ENCODE measurements at places on chromosomes 7 and 10. TPM values are rescaled to one million over a fixed set of nuclear protein-coding genes. Genes with fewer than 3 reads are reported as not detected.
A peak's percentile ranks its signal among the peaks of the same experiment; 100 is the strongest.

DNA sequence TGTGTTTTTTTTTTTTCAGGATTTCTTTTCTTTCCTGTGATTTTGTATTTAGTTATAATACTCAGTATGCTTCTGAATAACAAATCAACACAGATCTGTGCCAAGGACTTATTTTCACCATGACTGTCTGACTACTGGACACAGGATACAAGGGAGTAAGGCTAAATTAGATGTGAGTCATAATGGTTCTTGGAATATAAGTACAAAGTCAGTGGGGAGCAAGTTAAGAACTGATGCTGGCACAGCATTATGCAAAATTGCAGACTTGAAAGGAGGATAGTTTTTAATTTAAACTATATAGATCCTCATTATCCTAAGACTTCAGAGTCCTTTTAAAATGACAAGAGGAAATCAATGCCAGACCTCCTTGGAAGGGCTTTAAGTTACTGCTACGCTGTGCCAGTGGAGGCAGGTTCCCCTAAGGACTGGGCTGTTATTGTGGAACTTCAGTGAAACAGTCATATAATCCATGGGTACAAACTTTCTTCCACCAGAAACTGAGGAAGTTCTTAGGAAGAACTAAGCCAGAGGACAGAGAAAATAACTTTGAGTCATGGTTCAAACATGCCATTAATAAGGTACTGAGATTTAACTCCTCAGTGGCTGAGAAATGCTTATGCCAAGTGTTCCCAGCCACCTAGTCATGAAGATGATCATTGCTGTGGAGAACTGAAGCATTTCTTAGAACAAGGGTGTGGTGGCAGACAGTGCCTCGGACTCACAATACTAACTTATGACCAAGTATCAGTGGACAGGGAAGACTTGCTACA lies 531.2 kb downstream of the HTR7 start:
- DNase-seq = peak; percentile 97

DNA sequence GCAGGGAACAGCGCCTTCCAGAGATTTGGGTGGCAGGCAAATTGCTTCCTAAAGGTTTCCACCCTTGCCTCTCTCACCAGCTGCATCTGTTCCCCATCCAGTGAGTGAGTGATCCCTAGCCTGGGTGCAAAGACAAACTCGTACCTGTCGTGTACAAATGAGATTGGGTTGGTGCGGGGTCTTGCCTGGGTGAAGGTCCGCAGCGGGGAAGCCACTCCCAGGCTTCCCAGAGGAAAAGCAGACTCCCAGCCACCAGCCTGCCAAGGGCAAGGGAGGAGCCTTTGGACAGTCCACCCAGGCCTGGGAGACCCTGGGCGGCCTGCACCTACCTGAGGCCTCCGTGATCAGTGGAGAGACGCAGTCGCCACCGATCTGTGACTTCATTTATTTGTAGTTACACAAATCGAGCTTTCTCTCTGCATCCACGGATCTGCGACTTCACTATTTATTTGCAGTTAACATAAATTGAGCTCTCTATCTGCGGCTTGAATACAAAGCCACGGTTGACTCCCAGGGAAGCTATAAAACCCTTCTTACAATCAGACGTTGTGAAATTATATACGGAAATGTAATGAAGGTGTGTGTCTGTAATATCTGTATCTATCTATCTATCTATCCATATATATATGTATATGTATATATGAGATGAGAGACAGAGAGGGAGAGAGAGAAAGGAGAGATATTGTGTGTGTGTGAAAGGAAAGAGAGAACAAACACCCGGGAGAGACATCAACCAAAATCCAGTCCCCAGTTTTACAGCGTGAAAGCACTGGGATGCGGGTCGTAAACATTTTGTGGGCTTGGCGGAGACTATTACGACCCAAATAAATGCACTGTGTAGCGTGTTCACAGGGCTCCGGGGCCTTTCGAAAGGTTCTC lies 3.0 kb upstream of the HOXA7 start:
- no peak for DNase-seq

DNA sequence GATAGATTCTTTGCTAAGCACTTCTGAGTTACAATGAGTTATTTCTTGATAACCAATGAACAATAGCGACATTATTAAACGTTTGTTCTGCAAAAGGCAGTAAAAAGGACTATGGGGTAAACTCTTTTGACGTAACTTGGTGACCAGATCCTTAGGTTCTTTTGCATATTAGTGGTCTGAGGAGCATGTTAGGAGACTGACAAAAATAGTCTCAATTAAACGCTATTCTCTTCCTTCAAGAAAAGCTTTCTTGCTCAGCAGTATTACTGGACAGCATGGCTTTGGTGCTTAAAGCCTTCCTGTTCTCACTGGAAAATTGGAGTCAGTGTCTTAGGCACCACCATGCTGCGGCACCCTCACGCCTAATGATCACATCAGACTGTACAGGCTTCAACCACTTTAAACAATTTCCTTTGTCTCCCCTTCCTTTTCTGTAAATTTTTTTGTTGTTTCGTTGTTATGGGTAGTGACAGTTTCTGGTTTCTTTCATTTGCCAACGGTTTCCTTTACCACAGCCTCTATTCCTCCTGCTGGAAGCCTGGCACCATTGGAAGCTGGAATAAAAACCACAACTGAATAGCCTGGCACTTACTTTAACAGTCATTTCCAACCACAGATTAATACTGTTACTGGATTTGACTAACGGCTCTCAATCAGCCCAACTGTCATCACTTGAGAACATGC lies 49.2 kb upstream of the FAM133B start:
- DNase-seq = no peak

DNA sequence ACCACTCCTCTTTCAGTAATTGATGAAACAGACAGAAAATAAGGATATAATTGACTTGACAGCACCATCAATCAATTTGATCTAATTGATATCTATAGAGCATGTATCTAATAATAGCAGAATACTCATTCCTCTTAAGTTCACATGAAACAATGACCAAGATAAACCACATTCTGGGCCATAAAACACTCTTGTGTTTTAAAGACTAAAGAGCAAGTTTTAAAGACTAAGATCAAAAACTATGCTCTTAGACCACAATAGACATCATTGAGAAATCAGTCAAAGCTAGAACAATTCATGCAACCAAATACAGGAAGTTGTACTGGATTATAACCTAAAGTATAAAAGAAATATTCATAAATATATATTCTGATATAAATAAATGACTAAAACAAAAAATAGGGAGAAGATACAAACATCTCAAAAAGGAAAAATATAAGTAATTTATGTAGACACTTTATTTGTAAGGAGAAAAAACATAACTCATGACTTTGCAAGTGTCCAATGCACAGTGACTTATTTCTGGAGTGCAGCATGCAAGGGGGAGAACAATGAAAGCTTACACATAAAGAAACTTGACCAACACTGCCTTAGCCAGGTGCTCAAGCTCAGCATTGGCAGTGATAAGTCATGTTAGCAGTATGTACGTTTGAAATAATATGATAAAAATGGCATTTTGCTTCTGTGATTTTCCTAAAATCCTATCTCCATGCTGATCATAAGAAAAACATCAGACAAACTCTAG lies 312.7 kb upstream of the IGFBP3 start:
- no peak for DNase-seq

DNA sequence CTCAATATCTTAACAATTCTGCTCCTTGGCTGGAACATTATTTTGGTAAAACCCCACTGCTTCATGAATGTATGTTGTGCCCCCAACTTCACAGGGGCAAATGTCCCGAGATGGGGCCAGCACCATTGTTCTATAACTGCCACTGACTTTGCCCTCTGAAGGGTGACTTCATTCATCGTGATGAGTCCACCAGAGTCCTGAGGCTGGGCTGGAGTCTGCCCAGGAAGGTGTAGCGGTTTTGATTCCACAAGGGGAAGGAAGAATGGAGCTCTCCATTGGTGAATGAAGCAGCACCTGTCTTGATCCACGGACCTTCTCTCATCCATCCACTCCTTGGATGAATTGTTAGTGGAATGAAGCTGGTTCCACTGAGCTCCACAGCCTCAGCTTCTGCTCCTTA lies 18.4 kb downstream of the AKR1B1 start:
- no peak for DNase-seq

Gene FEZF1
- not detected for total RNA-seq

Gene COBL
- total RNA-seq = 6.6 TPM

Gene MNX1
- total RNA-seq = 2.1 TPM

Gene SPDYE16
- total RNA-seq = not detected
